CD4-positive, alpha-beta T cell treated with Interleukin-6 for 4 hours (primary cell): ENCODE measurements at places on chromosomes 11 and 22.

- DNase-seq = no peak
These were observed 216.0 kb upstream of the ISX start for GRCh38 chr22:34849965-34850364.

DNA sequence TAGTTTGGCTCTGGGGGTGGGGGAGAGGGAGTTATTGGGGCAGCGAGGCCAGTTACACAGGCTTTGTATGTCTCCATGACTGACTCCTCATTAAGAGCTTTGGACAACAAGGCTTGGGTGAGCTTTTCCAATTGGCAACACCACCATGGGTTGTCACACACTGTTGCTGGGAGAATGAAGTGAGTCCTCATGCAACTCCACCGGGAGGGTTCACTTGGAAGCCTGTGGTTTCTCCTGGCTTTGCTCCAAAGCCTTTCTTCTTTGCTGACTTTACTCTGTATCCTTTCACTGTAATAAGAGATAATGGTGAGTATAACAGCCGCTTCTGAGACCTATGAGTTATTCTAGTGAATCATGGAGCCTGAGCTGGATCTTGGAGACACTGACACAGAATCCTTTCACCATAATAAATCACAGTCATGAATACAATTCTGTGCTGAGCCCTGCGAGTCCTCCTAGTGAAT is 24.9 kb downstream of the EIF3F start:
- no peak for DNase-seq

DNA sequence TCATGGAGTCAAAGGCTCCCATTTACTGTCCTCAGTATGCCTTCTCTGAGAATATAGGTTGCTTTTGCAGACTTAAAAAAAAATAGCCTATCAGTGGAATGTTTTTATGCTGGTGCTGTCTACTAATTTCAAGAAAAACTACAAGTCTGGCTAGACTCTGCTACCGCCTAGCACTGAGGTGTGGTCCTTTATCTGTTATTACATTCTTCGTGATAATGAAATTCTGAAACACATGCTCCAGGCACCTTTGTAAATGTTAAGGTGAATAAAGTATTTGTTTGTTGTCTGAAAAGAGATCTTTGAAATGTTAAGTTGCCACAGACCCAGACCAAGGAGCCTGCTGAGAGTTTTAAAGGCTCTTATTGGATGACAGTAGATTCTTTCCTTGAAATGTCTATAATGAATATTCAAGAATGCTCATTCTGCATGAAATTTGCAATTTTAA is 95.3 kb downstream of the DBX1 start:
- DNase-seq = no peak

DNA sequence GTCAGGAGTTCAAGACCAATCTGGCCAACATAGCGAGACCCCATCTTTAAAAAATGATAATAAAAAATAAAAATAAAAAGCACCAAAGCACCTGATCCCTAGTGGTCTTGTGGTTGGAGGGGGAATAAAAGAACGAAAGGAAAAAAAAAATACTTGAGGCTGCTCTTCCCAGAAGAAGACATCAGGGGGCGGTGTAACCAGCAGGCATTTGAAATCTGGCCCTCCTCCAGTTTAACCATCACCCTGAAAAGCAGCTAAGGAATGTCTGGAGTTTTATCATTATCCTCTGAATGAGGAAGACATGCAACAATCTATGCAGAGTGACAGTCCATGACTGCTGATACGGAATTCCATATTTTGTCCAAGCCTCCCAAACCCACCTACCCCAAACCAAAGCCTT is 5.6 kb upstream of the KCTD17 start:
- DNase-seq = no peak

- no peak for DNase-seq
These were observed 662.5 kb upstream of the TENM4 start for GRCh38 chr11:80103142-80103859.

- DNase-seq = no peak
These were observed 4.5 kb downstream of the GGT5 start for GRCh38 chr22:24240381-24240780.

- DNase-seq = no peak
These were observed 7.2 kb downstream of the ADAMTS15 start for GRCh38 chr11:130455483-130456127.

DNA sequence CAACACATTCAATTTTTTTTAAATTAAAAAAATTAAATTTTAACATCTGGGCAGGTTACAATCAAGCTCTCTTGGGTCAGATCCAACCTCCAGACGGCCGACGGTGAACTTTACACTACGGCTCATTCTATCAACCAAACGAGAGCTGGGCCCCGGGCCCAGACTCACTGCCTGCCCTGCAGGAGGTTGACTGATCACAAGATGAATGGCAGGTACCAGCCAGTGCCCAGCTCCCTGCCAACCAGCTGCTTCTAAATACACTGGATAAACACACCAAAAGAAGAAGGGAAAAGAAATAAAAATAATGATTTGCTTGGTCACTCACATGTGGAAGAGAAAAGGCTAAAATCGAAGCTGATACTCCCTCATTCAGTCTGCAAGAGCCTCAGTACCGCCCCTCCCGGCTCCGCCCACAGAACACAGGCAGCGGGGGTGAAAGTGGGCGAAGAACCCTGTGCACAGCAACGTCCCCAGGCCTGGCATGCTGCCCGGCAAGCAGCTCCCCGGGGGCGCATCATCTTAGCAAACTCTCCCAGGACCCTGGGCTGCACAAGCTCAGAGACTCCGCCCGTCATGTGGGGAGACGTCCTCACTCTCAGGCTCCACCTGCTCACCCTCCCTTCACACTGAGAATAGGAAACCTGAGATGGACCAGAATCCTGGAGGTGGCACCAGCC is 303.4 kb downstream of the SHANK2 start:
- DNase-seq = no peak

DNA sequence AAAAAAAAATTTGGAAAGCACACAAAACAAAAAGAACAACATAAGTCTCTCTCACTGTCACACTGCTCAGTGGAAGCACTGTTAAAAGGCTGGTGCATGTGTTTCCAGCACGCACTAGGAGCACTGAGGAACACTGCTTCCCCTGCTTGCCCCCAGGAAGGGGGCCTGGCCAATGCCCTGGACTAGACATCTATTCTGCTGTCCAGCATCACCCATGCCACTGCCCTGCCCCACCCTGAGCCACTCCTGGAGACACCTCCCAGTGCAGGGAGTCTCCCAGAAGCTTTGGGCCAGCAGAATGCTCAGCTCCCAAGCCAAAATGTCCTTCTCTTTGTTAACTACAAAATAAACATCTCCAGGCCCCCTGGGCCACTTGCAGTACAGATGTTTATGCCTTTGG is 49.7 kb upstream of the EMID1 start:
- DNase-seq = no peak

GRCh38 chr22:24323233-24323632 is 52.6 kb downstream of the SPECC1L start:
- no peak for DNase-seq

DNA sequence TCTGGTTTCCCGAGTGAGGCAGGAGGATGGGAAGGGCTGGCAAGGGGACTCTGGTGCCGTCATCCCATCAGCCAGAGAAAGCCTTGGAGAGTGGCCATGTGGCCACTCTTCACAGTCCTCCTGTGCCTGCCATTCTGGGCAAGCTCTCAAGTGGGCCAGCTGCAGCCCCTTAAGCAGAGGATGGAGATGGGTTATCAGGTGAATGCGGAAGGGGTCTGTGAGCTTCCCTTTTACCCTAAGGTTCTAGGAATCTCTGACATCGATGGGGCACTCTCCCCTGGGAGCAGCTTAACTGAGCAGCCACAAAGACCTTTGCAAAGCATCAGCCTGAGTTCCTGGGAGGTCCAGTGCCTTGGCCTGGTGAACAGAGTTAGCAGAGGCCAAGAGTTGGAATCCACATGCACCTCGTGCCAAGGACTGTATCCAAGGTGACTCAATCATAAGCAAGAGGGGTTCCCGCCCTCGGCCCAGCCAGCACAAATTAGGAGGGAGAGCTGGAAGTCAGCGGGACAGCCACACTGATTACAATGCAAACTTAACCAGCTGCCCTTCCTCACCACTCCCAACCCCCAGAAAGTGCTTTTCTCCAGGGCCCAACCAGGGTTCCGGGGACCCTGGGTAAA is 193.6 kb downstream of the BUD13 start:
- DNase-seq = no peak
